NCI-H1436 treated with DMSO at 0.1 percent for 48 hours (cell line): ENCODE measurements at places on chromosomes 12 and 14.

DNA sequence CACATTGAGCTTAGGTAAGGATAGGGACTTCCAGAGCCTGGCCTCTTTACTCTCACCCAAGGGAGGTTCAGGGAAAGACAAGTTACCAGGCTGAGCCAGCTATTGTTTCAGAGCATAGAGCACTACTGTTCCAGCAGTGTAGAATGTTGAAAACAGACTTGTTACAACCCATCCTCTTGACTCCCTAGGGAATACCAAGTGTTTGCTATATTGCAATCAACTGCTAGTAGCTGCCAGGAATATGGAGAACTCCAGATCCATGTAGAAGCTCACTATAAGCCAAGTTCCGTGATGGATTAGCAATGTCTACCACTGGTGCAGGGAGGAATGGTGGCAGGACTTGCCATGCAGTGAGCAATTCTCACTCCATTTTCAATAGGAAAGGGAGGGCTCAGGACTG lies 199.8 kb upstream of the RBM19 start:
- no peak for DNase-seq

DNA sequence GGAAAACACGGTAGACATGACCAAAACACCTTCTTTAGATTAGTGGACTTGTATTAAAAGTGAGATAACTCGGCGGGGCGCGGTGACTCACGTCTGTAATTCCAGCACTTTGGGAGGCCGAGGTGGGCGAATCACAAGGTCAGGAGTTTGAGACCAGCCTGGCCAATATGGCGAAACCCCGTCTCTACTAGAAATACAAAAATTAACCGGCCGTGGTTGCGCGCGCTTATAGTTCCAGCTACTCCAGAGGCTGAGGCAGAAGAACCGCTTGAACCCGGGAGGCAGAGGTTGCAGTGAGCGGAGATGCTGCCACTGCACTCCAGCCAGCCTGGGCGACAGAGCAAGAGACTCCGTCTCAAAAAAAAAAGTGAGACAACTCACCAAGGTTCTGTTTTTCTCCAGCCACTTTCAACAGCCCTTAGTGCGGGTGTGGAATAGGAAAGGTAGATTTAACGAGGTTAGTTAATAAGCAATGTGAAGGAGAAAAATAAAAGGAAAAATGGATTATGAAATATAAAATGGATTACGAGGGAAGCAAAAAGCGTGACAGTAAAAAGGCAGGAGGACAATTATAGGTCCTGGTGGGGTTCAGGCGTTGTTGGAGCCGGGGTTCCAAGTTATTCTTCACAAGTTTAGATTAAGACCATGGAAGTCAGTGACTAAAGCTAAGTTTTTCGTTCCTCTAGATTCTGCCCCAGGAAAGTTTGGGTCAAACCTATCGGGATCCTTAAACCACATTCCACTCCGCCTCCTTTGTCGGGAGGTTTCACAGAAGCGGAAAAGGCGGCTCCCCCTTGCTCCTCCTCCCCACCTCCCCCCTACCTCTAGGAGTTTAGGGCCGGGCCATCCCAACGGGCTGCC lies 534 bp downstream of the PPP2R3C start:
- DNase-seq, result no peak

GRCh38 chr12:112463478-112463877 lies 44.7 kb downstream of the PTPN11 start:
- no peak for DNase-seq

GRCh38 chr14:70340002-70340401 lies 19.5 kb downstream of the COX16 start:
- no peak for DNase-seq

- DNase-seq, result no peak
Measured at GRCh38 chr12:22215467-22216253, 118.8 kb downstream of the ST8SIA1 start.

GRCh38 chr12:87923361-87923760 lies 105.8 kb downstream of the C12orf50 start:
- no peak for DNase-seq

DNA sequence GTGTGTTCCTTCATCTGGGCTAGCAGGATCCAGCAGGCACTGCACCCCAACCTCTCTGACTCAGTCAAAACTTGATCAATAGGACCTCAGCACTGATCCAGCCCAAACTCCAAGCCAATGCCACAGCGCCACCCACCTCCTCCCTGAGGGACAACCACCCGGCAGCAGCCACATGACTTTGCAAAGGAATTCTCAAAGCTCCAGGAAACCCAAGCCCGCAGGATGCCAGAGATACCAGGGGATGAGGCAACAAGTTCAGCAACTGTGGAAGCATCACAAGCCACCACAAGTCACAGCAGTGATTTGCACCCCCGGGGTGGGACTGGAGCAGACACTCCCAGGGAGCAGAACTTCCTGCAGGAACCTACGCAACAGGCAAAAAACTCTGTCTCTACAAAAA lies 37.3 kb downstream of the ACTN1 start:
- DNase-seq, result no peak
